ENCODE measurements at places on chromosomes 7 and 10. TPM values are rescaled to one million over a fixed set of nuclear protein-coding genes. Genes with fewer than 3 reads are reported as not detected.
A peak's percentile ranks its signal among the peaks of the same experiment; 100 is the strongest.

The NPY4R2 gene
- polyA plus RNA-seq = not detected

The CUL2 gene
- 15.0 TPM for polyA plus RNA-seq

DNA sequence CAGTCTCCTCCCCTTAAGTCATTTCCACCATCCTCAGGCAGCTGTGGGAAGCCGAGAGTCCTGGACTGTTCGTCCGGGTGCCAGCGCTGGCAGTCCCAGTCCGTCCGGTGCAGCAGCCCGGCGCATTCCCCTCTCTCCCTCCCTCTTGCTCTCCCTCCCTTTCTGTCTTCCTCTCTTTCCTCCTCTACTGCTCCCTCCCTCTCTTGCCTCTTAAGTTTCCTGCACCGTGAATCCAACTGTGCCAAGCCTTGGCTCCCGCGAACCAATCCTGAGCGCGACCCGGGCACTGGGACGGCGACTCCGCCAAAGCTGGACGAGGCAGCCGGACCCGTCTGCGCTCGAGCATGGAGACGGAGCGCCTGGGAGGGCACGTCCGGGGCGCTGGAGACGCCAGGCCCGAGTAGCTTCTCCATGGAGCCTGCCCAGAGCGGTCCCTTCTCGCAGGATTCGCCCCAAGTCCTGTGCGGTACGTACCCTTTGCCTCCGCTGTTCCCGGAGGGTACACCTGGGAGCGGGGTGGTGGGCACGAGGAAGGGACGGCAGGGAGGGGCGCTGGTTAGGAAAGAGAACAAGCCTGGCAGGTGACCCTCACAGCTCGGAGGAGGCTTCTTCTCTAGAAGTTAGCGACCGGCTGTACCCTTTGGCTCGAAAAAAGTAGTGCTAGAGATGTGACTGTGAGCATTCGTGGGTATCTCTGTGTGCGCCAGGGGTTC, 1.0 kb downstream of the NXPH1 start:
- peak; percentile 88 for DNase-seq

GRCh38 chr10:86636311-86636710, 18.0 kb upstream of the OPN4 start:
- DNase-seq = no peak

DNA sequence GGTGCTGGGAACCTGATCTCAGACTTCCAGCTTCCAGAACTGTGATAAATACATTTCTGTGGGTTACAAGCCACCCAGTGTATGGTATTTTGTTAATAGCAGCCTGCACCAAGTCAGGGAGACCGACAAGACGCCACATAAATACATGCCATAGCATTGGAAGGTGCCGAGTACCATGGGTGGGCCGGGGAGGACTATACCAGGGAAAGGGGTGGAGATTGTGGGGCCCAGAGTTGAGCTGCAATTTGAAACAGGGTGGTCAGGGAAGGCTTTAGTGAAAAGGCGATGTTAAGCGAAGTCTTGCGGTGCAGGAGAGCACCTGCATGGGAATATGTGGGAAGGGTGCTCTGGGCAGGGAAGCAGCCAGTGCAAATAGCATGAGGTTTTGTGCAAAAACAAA, 88.9 kb upstream of the LRRC4 start:
- no peak for DNase-seq

DNA sequence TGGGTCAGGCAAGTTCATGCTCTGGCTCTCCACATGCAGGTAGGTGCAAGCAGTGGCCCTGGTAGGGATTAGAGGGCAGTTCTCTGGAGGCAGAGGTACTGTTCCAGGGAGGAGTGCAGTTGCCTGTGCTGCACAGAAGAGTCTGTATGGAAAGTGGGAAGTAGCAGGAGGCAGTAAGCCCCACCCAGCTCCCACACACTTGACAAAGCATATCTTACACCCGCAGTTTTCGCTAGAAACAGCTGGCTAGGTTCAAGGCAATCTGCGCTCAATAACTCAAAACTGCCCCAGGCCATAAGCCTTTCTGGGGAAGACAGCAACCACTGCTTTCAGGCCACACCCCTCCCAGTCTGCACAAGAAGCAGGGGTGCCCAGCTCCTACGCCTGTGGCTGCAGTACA, 33.1 kb upstream of the ARMC3 start:
- peak; percentile 9 for DNase-seq

DNA sequence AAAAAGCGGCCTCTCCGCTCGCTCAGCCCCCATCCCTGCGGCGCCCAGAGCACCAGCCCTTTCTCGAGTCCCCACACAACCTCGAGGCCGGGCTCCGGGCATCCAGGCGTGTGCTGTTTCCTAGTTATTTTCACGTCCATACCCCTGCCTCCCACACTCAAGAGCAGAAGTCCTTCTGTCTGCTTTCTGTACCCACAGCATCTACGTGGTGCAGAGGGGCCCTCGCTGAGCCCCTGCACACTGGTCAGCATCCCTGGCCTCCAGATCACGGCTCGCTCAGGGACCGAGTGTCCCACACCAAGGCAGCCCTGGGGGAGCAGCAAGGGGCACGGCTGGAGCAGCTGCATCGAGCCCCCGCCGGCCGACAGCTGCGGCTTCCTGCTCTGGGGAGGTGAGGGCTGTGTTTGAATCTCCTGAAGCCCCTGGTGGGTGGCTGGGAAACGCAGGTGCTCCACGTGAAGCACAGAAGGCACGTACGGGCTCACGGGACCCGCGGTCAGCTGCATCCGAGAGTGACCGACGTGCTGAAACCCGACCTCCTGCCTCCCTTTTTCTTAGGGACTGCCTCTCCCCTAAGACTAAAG, 333.1 kb downstream of the DNAJB6 start:
- DNase-seq = no peak

GRCh38 chr7:48634116-48634632, 290.2 kb upstream of the CDC14C start:
- DNase-seq = no peak

DNA sequence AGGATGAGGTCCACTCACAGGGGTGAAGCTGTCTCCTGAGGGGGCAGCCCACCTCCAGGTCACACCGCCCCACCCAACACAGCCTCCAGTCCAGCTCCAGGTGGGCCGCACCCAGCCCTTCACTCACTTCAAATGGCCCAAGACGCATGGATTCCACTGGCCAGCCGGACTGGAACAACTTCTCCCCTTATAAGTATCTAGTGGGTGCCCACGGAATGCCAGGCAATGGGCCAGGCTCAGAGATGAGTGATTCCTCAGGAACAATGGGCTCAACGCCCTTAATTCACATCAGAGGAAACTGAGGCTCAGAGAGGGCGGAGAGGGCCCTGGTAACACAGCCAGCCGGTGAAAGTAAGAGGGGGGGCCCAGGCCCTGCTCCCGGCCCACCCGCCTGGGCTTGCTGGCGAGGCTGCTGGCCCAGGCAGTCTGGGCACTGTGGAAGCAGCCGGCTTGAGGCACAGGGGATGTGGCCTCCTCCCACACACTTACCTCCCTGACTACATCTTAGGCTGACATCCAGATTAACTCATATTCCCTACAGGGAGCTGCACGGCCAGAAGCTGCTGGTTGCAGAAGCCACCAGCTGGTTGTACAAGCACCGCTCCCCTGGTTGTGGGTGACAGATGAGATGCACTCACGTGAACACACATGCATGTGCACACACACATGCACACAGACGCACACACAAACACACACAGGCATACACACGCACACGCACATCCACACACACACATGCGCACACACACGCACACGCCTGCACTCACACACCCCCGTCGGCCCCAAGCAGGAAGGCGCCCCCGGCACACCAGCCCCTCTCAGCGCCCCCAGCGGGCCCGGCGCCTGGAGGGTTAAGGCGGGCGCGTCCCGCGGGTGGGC, 1.0 kb upstream of the FAM20C start:
- DNase-seq = peak; percentile 69

DNA sequence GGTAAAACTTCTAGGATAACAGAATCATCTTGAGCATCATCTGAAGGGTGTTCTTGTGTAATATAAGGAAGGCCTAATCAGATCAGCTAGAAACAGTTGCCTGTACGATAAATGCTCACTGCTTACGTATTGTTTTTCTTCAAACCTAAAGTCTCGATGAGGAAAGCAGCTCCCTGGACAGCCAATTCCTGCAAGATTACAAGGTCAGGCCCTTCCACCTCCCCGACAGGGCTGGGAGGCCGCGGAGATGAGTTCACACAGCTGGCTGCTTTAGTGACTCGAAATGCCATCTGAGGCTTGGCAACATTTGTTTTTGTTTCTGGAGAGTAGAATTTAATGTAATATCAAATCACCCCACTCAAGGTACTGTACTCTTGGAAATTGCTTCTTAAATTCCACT, 95.1 kb upstream of the PFKP start:
- no peak for DNase-seq

DNA sequence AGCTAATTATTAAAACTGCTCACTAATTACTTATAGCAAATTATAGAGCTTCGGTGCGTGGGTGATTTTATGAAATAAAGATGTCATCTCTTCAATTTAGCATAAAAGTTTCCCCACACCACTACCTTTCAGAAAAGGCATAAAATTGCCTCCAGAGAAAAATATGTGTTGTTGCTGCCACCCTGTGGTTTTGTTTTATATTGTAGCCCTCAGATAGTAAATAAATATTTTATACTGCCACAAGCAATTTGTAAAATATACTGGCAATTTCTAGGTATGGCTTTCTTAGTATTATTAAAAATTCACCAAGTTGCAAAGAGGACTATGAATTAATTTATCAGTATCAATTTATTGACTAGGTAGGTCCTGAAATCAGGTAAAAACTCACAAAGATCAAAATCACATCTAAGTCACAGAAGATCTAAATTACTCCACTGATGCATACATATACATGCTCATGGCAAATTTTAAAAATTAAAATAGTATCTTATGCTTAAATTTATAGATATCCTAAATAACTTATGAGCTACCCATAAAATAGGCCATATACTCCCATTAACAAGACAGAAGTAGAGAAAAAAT, 26.5 kb downstream of the ASNS start:
- DNase-seq = peak; percentile 52

GRCh38 chr7:9955138-9955537, 1018.5 kb upstream of the PHF14 start:
- DNase-seq = no peak

DNA sequence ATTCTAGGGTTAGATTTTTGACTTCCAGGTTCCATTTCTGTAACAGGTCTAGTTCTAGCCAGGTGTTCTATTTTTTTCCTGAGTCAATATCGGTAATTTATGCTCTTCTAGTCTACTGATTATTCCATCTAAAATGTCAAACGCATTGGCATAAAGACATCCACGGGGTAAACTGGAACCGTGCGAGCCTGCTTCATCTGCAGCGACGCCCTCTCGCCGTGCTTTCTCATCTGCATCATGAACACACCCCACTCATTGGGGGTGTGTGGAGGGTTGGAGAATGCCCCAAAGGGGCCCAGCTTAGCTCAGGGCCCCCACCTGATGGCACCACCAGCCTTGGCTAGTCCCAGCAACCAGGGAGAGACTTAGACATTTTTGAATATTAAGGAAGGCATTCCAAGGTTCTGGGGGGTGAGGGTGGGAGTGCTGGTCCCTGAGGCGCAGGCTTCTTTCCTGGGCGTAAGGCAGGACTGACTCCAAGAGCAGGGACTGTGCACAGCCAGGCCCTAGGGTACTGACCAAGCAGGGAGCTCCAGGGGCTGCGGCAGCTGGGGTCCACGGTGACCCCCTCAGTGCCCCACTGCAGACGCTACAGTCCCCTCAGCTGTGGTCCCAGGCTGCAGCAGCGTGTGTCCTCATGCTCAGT, 12.9 kb upstream of the CRYGN start:
- no peak for DNase-seq

DNA sequence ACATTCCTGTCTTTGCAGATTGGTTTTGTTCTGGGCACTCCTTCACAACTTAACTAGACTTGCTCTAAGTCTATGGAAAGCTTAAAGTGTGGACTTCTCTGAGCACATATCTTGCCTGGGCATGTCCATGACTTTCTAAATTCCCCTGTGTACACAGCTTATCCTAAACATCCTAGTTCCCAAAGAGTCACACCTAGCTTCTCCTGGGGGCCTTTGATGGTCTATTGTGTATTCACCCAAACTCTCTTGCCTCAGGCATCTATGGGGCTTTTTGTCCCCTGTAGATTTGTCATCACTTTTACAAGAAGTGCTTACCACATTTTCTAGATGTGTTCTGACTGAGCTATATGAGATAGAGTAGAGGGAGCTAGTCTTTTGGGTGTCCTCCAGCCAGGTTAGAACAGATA, 12.2 kb upstream of the ZNF488 start:
- DNase-seq = no peak

DNA sequence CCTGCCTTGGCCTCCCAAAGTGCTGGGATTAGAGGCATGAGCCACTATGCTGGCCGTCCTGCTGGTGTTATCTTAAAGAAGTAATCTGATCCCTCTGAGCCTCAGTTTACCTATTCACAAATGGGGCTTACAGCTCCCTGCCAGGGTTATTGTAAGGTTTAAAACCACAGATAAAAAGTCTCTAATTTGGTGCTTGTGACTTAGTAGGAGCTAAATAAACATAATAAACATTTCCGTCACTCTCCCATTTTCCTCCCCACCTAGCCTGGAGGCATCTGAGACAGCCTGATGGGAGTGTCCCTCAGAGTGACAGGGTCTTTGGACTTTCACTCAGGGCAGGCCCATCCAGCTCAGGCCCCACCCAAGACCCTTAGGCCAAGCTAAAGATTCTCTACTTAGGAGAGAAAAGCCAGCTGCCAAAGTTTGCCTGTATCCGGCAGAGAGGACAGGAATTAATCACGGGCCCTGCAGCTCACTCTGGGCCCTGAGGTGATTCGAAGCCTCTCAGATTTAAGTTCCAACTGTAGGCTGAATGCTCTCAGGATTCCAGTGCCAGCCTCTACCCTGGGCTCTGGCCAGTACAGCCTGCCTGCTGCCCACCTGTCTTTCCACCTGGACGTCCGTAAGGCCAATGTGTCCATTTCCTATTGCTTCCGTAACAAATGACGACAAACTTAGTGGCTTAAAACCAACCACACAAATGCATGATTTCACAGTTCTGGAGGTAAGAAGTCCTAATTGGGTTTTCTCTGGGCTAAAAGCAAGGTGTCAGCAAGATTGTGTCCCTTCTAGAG, 21.8 kb upstream of the DUSP5 start:
- no peak for DNase-seq

GRCh38 chr7:129271500-129272355, 46.9 kb downstream of the AHCYL2 start:
- DNase-seq = peak; percentile 57

GRCh38 chr7:28937619-28938018, 20.5 kb downstream of the TRIL start:
- DNase-seq = no peak

GRCh38 chr7:92987095-92987494, 130.7 kb downstream of the SAMD9 start:
- DNase-seq = no peak

Data from SK-N-SH (cell line).